ENCODE measurements at places on chromosomes 2 and 18.

DNA sequence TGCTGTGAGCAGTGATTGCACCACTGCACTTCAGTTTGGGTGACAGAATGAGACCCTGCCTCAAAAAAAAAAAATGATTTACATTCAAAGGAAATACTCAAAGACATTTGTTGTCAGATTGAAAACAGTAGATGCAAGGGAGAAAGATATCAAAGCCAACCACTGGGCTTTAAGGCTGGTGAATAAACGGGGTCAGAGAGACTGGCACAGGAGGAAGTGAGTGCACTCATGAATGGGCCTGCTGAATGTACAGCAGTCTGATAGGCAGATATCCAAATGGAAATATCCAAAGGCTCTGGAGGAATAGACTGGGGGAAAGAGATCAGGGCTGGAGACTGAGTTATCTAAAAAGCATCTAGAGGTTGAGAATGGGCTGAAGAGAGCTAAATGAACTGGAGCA, 10.9 kb downstream of the RNF125 start:
- DNase-seq: no peak

- no peak for DNase-seq
Measured at GRCh38 chr2:98790221-98790620, 59.3 kb upstream of the MGAT4A start.

DNA sequence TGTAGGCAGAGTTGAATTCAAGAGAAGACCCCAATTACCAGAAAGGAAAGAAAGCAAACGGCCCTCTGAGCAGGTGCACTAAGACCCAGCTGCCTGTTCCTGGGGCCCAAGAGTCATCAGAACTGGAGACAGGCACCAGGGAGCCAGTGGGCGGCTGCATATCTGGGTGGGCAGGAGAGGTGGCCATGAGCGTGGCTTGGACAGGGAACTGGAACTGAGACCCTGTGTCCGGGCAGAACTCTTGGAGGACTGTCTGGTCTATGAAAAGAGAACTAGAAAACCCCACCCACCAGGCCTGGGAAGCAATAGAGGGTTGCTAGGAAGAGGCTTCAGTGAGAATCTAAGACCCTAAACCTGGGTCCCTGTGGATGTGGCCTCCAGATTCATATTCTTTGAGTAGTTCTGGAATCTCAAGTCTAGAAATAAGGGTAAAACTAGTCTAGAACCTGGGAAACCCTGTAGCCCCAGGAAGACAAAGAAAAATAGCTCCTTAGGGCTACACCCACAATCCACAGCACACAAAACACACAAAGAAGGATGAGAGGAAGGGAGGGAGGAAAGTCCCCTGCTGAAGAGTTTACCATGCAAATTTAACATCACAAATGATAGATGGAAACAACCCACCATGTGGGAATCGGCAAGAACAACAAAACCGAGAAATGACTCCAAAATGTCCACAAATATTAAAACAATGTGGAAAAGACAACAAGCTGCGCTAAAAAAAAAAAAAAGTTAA, 147.0 kb downstream of the HDAC4 start:
- no peak for DNase-seq

DNA sequence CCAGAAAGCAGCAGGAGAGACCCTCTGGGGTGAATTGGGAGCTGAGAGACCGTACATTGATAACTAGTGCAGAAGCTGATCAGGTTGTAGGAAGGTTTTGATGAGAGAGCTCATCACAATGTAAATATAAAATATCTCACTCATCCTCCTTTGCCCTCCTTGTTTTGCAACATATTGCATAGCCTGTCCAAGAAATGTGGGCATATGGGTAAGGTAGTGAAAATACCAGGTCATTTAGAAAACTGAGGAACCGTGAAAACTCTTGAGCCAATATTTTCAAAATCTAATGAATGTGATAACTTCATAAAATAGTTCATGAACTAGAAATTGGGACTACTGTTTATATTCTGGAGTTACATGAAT, 31.4 kb downstream of the C18orf54 start:
- DNase-seq: no peak

DNA sequence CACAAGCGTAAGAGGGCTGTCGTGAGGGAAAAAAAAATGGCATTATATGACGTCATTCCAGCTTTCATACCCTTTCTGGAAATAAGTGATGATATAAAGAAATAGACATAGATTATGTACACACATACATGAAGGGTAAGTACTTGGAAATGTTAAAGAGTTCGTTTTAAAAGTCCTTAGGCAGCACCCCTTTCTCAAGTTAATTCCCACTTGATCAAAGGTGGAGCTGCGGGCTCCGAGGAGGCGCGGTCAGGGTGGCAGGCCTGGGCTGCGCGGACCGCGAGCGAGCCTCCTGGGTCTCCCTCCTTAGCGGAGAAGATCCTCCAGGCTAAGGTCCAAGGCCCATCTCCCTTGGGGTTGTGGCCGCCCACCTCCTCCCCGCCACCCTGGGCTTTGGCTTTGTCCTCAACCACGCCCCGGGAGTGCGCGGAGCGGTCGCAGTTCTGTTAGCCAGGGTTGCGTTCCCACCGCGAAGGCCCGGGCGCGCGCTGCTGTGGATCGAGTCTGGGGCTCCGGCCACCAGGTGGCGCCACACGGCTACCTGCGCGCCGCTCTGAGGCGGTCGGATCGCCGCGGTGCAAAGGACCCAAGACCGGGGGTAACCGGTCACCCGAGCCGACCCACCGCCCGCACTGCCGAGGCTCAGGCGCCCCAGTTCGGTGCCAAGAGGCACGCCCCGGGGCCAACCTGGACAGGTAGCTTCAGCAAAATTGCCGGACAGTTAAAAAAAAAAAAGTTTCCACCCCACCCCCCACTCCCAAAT, 66.8 kb downstream of the HNRNPLL start:
- DNase-seq: peak; percentile 42

DNA sequence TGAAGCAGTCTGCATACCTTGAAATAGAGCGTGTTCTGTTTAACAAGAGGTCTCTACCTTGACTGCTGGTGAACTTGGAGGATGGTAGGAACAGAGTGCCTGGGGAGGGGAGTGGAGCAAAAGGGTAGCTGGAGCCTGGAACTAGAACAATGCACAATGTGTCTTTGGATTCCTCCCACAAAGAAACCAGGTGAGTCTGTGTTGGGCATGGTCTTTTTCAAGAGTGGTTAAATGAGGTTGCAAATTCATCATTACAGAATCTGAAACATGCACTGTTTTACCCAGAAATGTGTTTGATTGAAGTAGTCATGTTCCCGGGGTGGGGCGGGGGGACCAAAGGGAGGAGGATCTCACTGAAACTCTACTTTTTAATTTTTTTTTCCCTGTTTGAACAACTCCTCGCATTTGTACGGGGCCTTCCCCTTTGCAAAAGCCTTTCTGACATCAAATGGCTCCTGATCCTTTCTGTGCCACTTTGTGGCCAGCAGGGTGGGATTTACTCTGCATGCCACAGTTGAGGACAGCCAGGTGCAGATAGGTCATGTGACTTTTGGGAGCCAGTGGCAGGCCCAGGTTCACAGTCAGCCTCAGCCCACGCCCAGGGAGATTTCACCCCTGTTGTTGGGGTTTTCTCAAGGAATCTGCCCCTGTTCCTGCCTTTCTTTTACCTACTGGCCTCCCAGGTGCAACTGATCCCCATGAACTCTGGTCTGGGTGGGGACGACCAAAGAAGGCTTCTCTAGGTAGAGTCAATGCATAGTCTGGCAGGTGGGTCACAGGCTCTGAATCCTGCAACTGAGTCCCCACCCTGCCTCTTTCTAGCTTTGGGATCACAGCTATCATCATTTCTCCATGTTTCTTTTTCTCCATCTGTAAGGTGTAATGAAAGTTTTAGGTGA, 28.2 kb downstream of the MYCN start:
- DNase-seq: no peak

DNA sequence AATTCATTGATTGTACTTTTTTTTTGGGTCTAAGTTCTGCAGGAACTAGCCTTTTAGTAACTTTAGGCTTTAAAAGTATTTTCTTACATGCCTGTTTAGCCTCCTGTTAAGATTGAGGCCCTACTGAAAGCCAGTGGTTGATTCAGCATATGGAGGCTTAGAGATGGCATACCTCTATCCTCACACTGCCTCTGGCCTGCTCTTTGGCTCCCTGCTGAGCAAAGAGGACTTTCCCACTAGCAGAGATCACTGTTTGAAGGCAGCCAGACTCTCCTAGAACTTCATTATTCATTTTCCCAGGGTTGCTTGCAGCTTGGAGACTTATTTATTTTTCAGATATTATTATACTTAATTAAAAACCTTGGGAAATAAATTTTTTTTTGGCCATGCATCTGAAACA, 405.6 kb upstream of the MEX3C start:
- DNase-seq: no peak

DNA sequence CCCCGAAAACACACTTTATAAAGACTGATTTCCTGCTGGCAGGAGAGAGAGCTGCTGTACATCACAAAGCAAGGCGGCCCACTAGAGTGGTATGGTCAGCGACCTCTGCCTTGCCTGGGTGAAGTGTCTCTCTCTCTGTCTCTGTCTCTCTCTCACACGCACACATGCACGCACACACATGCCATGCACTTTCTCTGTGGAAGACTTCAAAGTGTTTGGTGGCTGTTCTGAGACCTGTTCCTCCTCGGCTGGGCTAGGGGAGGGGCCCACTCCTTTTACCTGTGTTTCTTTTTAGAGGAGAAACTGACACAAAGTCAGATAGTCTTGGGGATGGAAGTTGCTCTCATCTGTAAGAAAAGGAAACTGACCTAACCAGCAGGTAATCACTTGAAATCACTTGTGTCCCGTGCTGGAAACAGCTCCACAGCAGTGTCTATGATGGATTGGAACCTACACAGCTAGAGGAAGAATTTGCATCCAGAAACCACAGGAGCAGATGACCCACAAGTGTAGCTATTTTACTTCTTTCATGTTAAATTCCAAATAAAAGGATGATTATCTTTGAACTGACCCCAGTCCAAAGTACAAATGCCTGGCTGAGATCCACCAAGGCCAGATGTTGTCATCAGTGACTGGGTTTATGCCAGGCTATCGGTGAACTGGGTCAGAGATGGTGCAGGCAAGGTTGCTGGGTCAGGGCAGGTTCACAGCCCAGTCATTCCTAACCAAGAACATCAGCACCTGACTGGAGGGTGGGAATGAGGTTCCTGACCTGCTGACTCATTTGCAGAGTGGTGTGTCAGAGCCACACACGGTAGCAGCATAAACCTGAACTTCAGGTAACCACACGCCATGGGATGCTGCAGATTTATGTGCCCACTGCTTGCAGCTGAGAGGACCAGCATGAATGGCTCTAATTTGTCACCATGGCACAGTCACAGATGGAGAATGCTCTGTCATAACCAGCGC, 63.0 kb downstream of the NPAS2 start:
- no peak for DNase-seq

- DNase-seq: no peak
Measured at GRCh38 chr18:32048507-32049091, 30.0 kb downstream of the RNF125 start.

- DNase-seq: no peak
Measured at GRCh38 chr2:224820283-224820991, 104.3 kb upstream of the CCDC195 start.

DNA sequence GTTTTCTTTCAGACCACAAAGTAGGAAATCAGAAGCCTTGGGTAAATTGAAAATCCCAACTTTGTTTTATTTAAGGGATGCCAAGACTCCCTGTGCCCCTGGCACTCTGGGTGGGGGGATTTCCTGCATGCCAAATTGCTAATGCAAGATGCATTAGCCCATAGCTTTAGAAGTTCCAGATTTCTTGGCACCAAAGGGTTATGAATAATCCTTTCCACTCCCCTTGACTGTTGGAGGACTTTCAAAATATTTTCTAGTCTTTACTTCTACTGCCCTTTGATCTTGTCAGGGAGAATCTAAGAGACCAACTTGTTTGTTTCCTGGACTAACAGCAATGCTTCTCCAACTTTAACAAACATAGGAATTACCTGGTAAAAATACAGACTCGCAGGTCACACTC, 81.8 kb upstream of the TGIF1 start:
- DNase-seq: no peak

- DNase-seq: no peak
Measured at GRCh38 chr2:1884933-1885580, 140.7 kb upstream of the PXDN start.

- no peak for DNase-seq
Measured at GRCh38 chr18:59718108-59718463, 20.9 kb upstream of the CCBE1 start.

- no peak for DNase-seq
Measured at GRCh38 chr2:20599861-20600461, 50.9 kb downstream of the HS1BP3 start.

- no peak for DNase-seq
Measured at GRCh38 chr2:143477714-143478443, 348.7 kb downstream of the ARHGAP15 start.

GRCh38 chr18:66193938-66194337, 410.0 kb downstream of the CDH19 start:
- no peak for DNase-seq

DNA sequence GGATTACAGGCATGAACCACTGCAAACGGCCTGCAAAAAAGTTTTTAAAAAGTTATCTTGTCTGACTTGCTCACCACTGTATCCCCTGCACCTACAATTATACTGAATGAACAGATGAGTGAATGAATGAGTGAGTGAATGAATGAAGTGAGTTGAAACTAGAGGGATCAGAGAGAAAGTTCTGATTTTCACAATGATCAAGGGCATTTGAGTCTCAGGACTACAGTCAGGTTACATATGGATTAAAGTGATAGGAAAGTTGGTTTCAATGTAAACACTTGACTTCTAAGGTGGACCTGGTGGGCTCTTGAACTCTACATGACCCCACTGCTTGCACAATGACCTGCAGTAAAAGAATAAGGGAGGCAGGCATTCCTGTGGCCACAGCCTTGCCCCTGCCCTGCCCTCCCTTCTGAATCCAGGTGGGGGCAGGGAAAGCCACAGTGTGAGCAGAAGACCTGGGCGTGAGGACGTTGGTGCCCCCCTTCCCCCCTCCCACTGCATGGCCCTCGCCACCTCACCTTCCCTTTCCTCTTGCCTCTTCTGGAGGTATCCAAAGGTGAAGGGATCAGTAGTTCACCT, 10.7 kb downstream of the C2orf80 start:
- peak; percentile 64 for DNase-seq

- DNase-seq: no peak
Measured at GRCh38 chr2:202030691-202031090, 3.0 kb upstream of the FZD7 start.

DNA sequence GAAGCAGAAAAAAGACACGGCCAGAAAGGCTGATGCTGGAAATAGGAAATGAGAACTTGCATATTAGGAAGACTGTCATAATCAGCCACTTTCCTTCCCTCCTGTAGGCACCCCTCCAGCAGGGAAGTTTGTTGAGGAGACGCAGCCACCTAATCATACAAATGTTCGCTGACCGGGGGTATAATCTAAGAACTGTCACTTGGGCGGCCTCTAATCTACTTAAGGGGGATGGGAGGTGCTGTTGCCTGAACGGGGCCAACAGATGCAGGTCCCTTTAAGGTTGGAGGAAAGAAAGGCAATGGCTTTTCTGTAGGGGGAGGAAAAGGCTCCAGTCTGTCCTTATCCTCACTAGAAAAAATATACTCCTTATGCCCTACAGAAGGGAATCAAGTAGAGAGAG, 50.6 kb downstream of the DNAJC10 start:
- no peak for DNase-seq

GRCh38 chr2:119849838-119850565, 90.3 kb downstream of the PTPN4 start:
- no peak for DNase-seq

- DNase-seq: no peak
Measured at GRCh38 chr2:69099541-69099940, 86.6 kb downstream of the ANTXR1 start.
